Right ventricle myocardium inferior (tissue), 1 donor: ENCODE measurements at places on chromosomes 2 and 18. TPM values are rescaled to one million over a fixed set of nuclear protein-coding genes. Genes with fewer than 3 reads are reported as not detected.

Gene HOXD13
- not detected for total RNA-seq

GRCh38 chr18:5413447-5413846 lies 117.9 kb upstream of the ZBTB14 start:
- no peak for DNase-seq

GRCh38 chr2:158144914-158145625 lies 43.4 kb downstream of the UPP2 start:
- no peak for DNase-seq

Gene ORC4
- total RNA-seq = 46.8 TPM

DNA sequence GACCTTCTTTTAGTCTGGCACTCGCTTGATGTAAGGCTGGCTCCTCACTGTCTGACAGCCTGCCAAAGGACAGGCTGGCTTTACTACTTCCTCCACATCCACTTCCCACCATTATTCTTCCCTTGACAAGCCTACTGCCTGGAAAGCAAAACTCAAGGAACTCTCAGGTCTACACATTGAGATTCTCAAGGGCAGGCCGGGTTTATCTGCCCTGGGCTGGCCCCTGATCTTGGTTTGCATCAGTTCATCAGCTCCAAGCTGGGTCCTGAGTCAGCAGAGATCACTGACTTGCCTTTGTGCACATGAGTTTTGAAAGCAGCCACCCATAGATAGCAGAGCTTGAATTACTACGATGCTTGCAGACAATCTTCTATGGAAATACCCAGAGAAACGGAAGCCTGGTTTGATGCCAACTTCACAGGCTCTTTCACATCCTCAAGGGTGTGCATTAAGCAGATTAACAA lies 53.9 kb downstream of the KCTD18 start:
- no peak for DNase-seq

Gene CYBRD1
- 69.8 TPM for total RNA-seq

DNA sequence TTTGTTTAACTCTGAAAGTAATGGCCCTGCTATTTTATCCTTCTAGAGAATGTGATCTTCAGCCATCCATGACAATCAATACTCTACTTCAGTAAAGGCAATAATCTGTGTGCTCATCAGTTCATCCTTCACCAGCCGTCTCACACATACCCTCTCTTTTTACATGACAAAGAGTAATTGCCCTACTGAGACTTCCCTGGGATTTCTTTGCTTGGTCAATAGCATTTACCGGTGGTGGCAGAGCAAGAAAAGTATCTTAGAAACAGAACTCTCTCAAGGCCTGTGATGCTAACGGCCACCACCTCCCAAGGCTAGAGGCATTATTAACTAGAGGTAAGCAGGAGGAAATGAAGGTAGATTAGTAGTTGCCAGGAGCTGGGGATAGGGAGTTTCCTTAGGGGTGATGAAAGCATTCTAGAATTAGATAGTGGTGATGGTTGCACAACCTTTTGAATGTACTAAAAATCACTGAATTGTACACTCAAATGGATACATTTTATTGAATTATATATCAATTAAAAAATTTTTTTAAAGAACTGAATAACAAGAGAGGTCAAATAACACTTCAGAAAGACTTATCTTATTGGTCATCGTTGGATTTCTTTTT lies 57.9 kb upstream of the EPC2 start:
- no peak for DNase-seq

DNA sequence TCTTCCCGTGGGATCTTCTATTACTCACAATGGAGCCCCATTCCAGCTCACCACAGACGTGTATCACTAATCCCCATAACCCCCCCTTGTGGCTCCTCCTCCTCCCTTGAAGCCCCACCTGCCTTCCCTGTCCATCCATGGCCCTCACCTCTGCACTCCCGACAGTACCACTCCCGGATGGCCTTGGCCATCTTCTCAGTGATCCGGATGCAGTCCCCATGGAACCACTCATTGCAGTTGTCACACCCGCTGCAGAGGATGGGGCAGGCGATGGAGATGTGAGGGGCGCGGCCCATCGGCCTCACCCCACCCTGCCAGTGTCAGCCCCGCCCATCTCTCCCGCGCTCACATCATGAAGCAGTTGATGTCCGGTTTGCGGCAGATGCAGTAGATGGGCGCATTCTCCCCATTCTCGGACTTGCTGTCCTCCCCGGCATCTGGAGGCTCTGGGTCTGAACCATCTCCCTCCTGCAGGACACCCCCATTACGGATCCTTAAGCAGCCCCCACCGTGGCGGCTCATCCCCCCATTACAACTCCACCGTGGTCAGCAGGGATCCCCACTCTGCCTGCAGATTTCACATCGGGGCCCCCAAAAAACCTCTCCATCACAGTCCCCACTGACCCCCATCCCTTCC lies 983 bp downstream of the CXXC1 start:
- no peak for DNase-seq

DNA sequence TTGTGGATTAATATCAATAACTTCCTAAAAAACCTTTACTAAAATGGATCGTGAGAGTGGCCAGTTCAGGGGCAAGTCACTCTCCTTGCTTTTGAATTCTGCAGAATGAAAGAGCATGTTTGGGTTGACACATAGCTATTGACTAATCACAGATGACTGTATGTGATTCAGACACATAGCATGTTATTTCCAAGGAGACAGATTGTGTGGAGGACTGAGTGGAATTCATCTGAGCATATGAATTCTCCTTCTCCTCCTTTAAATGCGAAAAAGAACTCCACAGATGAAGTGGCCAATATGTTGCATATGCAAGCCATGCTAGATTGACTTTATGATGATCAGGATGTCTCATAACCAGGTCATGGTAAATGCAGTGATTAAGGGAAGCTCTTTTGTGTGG lies 249.4 kb upstream of the FAM98A start:
- DNase-seq = no peak
